HCT116 (cell line): ENCODE measurements at places on chromosomes 2 and 18. TPM values are rescaled to one million over a fixed set of nuclear protein-coding genes. Genes with fewer than 3 reads are reported as not detected.
A peak's percentile ranks its signal among the peaks of the same experiment; 100 is the strongest.

- no peak for DNase-seq
Observed at GRCh38 chr2:69169655-69170389, 156.8 kb downstream of the ANTXR1 start.

DNA sequence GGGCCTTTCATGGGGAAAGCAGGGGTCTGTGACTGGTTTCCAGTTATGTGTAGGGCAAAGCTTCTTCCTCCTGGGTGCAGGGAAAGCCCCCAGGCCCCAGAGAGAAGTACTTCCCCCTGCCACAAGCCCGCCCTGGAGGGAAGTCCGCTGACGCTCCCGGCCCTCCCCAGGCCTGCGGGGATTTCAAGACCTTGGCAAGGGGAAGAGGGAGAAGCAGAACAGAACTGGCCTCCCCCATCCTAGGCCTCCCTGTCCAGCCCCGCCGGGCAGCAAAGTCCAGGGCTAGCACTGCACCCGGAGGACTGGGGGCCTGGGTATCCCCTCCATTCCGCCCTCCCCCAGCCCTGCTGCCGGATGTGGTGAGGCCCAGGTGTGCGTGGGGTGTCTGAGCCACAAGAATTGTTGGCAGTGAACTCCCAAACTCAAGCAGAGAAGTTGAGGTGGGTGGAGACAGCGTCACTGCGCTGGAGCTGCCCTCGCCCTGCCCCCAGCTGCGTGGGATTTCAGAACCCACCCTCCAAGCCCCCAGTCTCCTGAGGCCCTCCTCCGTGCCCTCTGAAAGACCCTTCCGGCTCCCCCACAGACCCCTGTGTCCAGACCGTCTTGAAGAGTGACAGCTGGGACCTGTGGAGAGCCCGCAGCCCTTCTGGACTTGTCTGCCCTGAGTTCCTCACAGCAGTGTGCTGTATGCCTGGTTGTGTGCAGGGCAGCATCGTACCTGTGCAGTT is 1.1 kb upstream of the DUSP2 start:
- no peak for DNase-seq

Gene NLRC4
- not detected for total RNA-seq

GRCh38 chr2:180002198-180002770 is 4.8 kb downstream of the CWC22 start:
- no peak for DNase-seq

- no peak for DNase-seq
Observed at GRCh38 chr2:148802448-148803220, 72.4 kb upstream of the KIF5C start.

- DNase-seq: no peak
Observed at GRCh38 chr2:219082332-219082958, 21.7 kb upstream of the IHH start.

GRCh38 chr2:121076885-121077549 is 208.0 kb downstream of the TFCP2L1 start:
- peak; percentile 42 for DNase-seq

DNA sequence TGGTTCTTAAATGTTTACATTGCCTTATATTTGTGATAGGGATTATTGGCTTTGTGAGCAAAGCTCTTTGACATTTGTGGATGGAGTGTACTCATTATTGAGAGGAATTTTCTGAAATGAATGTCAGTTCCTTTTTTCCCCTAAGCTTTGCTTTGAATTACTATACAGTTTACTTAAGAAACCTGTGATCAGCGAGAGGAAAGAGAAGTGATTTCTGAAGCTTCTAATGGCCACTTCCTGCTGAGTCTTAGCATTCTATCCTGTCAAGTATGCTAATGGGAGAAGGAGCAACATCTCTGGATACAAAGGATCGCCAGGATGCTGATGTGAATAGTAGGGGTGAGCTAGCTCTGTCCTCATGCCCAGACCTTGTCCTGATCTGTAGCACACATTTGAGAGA is 47.8 kb upstream of the MGAT5 start:
- no peak for DNase-seq
